ENCODE measurements at places on chromosomes 3 and 15.
A peak's percentile ranks its signal among the peaks of the same experiment; 100 is the strongest.

DNA sequence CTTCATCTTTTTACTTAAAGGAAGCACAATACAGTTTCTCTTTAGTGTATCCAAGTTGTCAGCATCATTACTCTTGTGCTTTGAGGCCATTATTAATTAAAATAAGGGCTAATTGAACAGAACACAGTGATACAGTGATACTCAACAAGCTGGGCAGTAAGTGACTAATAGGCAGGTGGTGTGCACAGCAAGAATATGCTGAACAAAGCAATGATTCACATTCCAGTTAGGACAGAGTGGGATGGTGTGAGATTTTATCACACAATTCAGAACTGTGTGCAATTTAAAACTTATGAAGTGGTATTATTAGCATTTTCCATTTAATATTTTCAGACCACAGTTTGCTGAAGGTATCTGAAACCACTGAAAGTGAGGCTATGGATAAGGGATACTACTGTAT, 116.9 kb downstream of the PLOD2 start:
- no peak for DNase-seq
- H3K4me1 ChIP-seq = no peaks in the 10 kb centered on the region
- H3K4me3 ChIP-seq = no peak overlapping the region
- H3K27ac ChIP-seq = no peak overlapping the region
- H3K27me3 ChIP-seq = no peaks in the 10 kb centered on the region

DNA sequence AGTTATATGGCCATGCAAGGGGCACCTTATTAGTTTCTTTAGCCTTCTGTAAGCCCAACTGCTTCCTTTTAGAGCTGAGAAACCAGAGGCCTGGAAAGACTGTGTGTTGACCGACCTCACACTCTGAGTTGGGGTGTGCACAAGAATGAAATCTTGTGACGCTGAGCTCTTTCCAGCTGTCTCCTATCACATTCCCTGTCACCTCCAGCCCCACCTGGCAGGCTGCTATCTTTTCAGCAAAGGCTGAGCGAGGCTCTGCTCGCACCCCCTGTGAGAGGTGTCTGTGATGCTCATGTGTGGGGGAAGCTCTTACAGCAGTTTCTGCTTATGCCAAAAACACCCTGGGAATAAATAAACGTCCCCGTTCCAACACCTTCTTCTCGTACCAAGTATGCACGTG, 27.0 kb upstream of the LPP start:
- no peak overlapping the region for H3K27ac ChIP-seq
- H3K36me3 ChIP-seq = no peaks in the 10 kb centered on the region

- no peaks in the 10 kb centered on the region for H3K4me1 ChIP-seq
- DNase-seq = no peak
- no peak overlapping the region for H3K4me3 ChIP-seq
- no peaks in the 10 kb centered on the region for H3K36me3 ChIP-seq
- H3K27me3 ChIP-seq = no peaks in the 10 kb centered on the region
Observed at GRCh38 chr15:41634072-41634626, 26.1 kb upstream of the MGA start.

GRCh38 chr3:2920103-2920502, 190.1 kb downstream of the IL5RA start:
- DNase-seq = no peak
- H3K4me1 ChIP-seq = no peaks in the 10 kb centered on the region

DNA sequence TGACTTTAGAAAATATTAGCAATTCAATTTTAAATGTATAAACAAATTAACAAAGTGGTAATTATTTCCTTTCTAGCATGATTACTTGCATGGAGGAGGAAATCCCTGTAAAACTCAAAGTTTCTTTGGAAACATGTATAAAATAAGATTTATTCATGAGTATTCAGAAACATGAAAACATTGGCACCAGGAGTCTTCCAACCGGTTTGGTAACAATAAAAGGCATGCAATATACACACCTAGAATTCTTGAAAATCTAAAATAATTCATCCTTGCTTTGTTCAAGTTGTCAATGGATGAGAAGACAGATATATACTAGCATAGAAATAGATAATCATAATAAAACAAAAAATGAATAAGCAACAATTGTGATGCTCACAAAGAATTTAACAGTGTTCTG, 76.4 kb downstream of the ZPLD1 start:
- DNase-seq = no peak
- H3K4me3 ChIP-seq = no peak overlapping the region
- H3K27me3 ChIP-seq = no peaks in the 10 kb centered on the region
- H3K36me3 ChIP-seq = no peaks in the 10 kb centered on the region
- no peaks in the 10 kb centered on the region for H3K4me1 ChIP-seq
- H3K27ac ChIP-seq = no peak overlapping the region

DNA sequence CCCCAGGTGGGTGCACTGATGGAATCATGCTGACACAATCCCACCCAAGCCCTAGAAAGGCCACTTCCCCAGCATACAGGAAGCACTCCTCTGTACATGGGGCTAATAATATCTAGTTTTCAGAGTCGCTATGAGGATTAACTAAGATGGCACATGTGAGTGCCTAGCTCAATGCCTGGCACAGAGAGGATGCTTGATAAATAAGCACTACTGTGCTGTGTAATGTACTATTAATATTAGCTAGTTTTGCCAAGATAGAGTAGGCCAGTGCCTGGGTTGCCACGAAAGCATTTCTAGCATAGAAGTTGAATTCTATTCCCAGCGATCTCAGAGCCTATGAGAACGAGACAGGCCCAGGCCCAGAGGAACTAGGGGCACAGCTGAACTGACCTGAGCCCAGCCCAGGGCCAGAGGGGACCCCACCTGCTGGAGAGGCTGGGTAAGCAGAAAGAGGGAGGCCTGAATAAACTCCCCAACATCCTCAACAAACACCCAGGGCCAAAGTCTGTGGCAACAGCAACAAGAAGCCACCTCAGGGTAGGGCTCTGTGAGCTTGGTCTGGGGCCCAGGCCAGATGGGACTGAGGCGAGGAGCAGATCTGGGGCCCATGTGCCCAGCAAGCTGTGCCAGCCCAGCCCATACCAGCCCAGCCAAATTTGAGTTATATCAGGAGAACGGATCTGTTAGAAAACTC, 7.6 kb upstream of the SEMA7A start:
- H3K4me1 ChIP-seq = no peaks in the 10 kb centered on the region
- H3K27me3 ChIP-seq = no peaks in the 10 kb centered on the region
- DNase-seq = no peak

DNA sequence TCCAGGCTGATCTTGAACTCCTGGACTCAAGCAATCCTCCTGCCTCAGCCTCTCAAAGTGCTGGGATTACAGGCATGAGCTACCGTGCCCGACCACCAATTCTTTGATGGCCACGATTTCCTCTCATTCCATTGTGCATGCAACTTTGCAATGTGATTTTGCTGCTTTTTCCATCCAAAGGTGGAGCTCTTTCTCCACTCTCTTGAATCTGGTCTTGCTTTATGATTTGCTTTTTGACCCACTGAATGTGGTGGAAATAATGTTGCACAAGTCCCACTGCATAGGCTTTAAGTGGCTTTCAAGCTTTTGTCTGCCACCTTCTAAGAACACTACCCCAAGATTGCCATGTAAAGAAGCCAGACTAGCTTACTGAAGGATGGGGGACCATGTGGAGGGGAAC, 10.6 kb downstream of the RPS27L start:
- no peaks in the 10 kb centered on the region for H3K36me3 ChIP-seq

GRCh38 chr3:103813955-103814354, 1379.1 kb downstream of the ZPLD1 start:
- H3K27ac ChIP-seq = no peak overlapping the region
- DNase-seq = no peak
- H3K36me3 ChIP-seq = no peaks in the 10 kb centered on the region
- no peaks in the 10 kb centered on the region for H3K4me1 ChIP-seq
- H3K27me3 ChIP-seq = no peaks in the 10 kb centered on the region

DNA sequence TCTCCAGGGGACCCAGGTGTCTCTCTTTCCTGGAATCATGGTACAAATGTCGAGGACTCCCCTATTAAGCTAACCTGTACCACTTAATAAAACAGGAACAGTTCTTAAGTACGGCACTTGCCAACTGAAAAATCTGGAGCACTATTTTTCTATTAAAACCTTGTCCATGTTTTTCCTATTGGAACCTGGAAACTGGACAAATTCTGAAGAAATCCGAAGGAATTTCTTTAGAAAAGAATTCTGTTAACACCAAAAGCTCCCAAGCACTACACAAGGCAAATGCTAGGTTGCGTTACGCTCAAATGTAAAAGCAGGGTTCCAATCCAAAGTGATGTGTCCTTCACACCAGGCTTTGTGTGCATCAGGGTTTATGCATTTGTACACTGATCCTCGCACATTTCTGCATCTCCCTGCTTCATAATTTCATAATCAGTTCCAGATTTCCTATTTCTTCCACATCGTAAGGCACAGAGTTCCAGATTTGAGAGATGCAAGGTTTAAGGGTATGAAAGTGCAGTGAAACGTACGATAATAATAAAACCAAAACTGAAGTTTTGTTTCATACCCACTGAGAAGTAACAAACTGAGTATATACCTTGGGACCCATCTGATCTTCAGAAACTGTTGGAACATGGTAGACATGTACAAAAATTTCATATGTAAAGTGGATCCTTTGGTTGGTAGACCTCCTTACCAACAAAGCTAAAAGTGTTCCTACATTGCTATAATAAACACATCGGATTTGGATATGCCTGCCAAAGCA, 132.1 kb upstream of the WNT5A start:
- H3K27ac ChIP-seq = no peak overlapping the region
- DNase-seq = no peak
- H3K4me1 ChIP-seq = no peaks in the 10 kb centered on the region
- H3K4me3 ChIP-seq = no peak overlapping the region

- no peak for DNase-seq
- H3K36me3 ChIP-seq = peaks cover 29% of the 10 kb centered on the region
- peak overlapping the region; percentile 92 for H3K27ac ChIP-seq
- peak overlapping the region; percentile 77 for H3K4me3 ChIP-seq
- H3K4me1 ChIP-seq = peaks cover 10% of the 10 kb centered on the region
Observed at GRCh38 chr3:9732740-9733115, 1.2 kb downstream of the BRPF1 start.

GRCh38 chr3:33039628-33040027, 57.3 kb downstream of the GLB1 start:
- no peak overlapping the region for H3K4me3 ChIP-seq
- H3K36me3 ChIP-seq = no peaks in the 10 kb centered on the region
- no peaks in the 10 kb centered on the region for H3K27me3 ChIP-seq
- DNase-seq = no peak

- no peaks in the 10 kb centered on the region for H3K27me3 ChIP-seq
- H3K36me3 ChIP-seq = no peaks in the 10 kb centered on the region
- H3K4me1 ChIP-seq = no peaks in the 10 kb centered on the region
- DNase-seq = no peak
- H3K27ac ChIP-seq = no peak overlapping the region
Observed at GRCh38 chr15:56739964-56740640, 6.8 kb upstream of the ZNF280D start.

DNA sequence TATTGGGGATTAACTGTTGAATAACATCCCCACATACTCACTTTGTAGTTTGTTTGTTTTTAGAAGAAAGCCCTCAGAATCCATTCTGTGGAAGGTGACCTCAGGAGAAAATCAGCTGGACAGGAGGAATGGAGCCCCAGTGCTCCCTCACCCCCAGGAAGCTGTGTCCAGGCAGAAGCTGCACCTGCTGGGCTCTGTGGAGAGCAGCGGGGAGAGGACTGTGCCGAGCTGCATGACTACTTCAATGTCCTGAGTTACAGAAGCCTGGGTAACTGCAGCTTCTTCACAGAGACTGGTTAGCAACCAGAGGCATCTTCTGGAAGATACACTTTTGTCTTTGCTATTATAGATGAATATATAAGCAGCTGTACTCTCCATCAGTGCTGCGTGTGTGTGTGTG, 14.0 kb downstream of the TIGIT start:
- H3K4me3 ChIP-seq = no peak overlapping the region
- H3K27ac ChIP-seq = peak overlapping the region; percentile 72
- no peak for DNase-seq
- H3K27me3 ChIP-seq = no peaks in the 10 kb centered on the region
- no peaks in the 10 kb centered on the region for H3K36me3 ChIP-seq

DNA sequence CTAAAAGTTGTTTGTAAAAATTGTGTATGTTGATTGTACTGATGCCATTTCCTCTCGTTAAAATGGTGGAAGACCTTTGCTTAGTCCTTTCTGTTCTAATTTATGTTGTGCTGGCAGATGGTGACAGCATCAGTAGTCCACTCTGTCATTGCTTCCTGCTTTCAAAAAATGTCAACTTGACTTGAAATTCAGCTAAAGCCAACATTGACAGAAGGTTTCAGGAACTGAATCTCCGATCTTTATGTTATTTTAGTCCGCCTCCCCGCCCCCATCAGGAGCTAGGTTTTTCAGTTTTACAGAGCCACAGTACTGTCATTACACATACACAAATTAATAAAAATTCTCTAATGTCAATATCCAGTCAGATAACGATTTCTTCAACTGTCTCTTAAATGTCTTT, 1.5 kb downstream of the CEP63 start:
- no peak for DNase-seq
- no peaks in the 10 kb centered on the region for H3K27me3 ChIP-seq
- H3K27ac ChIP-seq = no peak overlapping the region
- peaks cover 7% of the 10 kb centered on the region for H3K4me1 ChIP-seq
- H3K36me3 ChIP-seq = peaks cover 4% of the 10 kb centered on the region

- H3K4me1 ChIP-seq = no peaks in the 10 kb centered on the region
- no peaks in the 10 kb centered on the region for H3K36me3 ChIP-seq
- H3K27me3 ChIP-seq = no peaks in the 10 kb centered on the region
- no peak overlapping the region for H3K27ac ChIP-seq
- H3K4me3 ChIP-seq = no peak overlapping the region
Observed at GRCh38 chr3:193991666-193992424, 144.1 kb upstream of the HES1 start.

GRCh38 chr15:58348095-58348812, 83.5 kb upstream of the LIPC start:
- no peak overlapping the region for H3K4me3 ChIP-seq
- no peaks in the 10 kb centered on the region for H3K27me3 ChIP-seq
- no peak for DNase-seq
- no peaks in the 10 kb centered on the region for H3K36me3 ChIP-seq
- no peak overlapping the region for H3K27ac ChIP-seq

Data from effector memory CD4-positive, alpha-beta T cell (primary cell).